Right cardiac atrium (tissue), 5 donors: ENCODE measurements at places on chromosomes 5 and 9.

- DNase-seq: no peak
Measured at GRCh38 chr9:126166866-126167265, 159.8 kb upstream of the MVB12B start.

DNA sequence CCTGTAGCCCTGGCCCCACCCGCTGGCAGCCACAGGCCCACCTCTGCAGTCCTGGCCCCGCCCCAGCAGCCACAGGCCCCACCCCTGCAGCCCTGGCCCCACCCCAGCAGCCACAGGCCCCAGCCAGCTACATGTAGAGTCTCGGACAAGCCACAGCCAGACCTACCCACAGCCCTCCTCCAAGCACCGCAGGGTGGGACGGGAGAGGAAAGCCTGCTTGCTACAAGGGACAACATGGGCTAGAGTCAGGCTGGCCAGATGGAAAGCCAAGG, 49.5 kb upstream of the SARDH start:
- DNase-seq: peak; percentile 80

DNA sequence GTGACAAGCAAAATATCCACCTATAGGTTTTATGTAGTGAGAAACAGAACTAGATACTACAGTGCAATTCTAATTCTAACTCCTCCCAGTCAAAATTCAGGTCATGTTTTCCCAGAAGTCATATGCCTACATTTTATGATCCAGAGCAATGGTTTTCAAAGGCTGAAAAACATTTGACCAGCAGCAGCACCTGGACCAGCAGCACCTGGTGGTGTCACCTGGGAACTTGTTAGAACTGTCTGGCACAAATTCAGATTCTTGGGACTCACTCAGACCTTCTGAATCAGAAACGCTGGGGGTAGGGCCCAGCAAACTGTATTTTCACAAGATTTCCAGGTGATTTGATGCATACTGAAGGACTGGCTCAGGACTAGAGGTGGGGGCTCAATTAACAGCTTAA, 367.7 kb upstream of the RFX3 start:
- DNase-seq: no peak

- DNase-seq: no peak
Measured at GRCh38 chr5:40306869-40307487, 372.7 kb upstream of the PTGER4 start.

- no peak for DNase-seq
Measured at GRCh38 chr5:14155075-14155474, 11.9 kb downstream of the TRIO start.

GRCh38 chr5:76325876-76326491, 77.1 kb upstream of the IQGAP2 start:
- DNase-seq: no peak

GRCh38 chr9:129954868-129955550, 88.0 kb downstream of the FNBP1 start:
- no peak for DNase-seq

DNA sequence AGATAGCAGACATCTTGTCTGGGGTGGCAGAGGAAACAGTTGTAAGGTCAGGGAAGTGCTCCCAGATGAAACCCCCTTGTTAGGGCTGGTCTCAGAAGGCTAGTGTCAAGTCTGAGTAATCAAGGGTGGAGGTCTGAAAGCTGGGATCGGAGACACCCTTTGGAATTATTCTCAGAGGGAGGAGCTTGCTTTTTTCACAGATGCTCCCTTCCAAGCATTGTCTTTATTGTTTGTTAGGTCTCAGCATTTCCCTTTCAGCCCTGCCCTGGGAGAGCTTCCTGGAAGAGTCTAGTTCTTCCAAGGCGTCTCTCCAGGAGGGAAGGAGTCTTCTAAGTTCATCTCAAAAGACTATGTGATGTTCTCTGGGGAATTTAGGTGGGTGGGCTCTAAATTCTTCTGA, 3.2 kb downstream of the TEK start:
- no peak for DNase-seq

- DNase-seq: peak; percentile 25
Measured at GRCh38 chr5:128965011-128965637, at the start of gene SLC27A6. Gene SLC27A6 (plus strand): TSS chr5:128965488. CDS start chr5:128966138, 650 bp downstream.

GRCh38 chr5:157540707-157541446, 34.7 kb downstream of the ADAM19 start:
- peak; percentile 66 for DNase-seq

GRCh38 chr9:113992276-113992951, 85.7 kb downstream of the AMBP start:
- DNase-seq: peak; percentile 69

GRCh38 chr5:23884405-23885031, 377.1 kb downstream of the PRDM9 start:
- DNase-seq: no peak

GRCh38 chr5:175753536-175754402, 95.9 kb downstream of the HRH2 start:
- no peak for DNase-seq

GRCh38 chr5:83844449-83845068, 123.9 kb upstream of the HAPLN1 start:
- DNase-seq: peak; percentile 43

- peak; percentile 31 for DNase-seq
Measured at GRCh38 chr5:37208883-37209797, 40.0 kb downstream of the CPLANE1 start.

DNA sequence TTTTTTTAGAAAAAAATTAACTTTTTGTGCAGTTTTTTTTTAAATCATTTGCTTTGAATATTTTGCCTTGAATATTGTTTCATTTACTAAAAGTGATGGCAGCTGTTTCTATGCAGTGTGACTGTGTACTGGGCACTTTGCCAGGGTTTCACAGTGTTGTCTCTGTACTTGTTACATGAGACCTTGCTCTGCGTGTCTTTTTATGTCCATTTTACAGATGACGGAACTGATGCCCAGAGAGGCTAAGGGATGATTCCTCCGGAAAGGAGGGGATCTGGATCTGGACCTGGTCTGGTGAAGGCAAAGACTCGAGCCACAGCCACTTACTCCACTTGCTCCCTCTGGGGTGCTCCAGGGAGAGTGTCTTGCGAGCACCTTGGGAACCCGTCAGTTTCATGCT, 124.8 kb upstream of the PTCH1 start:
- no peak for DNase-seq

GRCh38 chr9:121958530-121958929, 134.6 kb downstream of the TTLL11 start:
- DNase-seq: no peak

- DNase-seq: no peak
Measured at GRCh38 chr9:134216961-134217360, 52.6 kb upstream of the RNU6ATAC start.

DNA sequence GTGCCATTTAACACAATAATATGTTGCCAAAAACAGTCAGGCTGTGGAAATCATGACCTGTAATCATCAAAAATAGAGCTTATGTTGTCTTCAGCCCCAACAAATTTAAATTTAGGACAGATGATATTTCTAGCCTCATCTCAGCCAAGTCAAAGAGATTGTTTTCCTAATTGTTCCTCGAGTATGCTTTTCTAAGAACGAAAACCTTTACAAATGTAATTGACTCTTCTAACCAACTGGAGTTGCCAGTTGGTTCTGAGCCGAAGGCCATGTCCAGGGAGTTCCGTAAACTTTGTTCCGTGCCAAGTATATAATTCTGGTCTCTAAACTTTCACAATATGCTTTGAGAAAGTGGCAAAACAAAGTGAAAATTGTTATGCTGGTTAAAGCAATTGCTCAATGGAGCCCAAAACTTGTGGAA, 160.8 kb downstream of the CEMIP2 start:
- DNase-seq: peak; percentile 19

DNA sequence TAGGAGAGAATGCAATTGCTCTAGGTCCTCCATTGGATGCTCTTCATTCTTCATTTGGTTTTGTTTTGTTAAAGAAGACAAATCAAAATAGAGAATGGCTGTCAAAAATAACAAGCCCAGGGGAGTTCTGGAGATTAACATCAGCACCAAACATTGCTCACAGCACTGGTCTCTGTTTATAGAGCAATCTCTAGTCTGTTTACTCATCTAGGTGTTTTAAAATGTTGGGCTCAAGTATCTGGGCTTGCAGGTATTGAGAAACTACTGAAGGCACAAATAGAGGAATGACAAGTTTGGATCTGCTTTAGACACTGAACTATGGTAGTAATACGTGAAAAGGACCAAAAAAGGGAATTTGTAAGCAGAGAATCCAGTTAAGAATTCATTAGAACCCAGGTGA, 77.0 kb upstream of the TMC1 start:
- no peak for DNase-seq

DNA sequence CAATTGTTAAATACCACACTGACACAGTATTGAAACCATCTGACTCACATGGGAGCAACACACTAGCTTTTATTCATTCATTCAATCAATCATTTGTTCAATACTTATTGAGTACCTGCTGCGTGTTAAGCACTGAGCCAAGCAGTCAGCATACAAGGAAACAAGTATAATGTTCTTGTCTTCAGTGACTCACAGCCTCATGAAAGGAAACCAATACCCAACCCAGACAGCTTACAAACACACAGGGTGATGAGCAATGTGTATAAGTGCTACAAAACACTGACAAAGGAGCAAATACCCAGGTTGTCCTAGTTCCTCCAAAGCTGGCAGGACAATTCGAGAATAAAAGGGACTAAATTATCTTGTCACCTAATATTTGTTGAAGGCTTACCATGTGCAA, 67.6 kb upstream of the RASEF start:
- no peak for DNase-seq

GRCh38 chr5:14264605-14265316, 121.6 kb downstream of the TRIO start:
- peak; percentile 97 for DNase-seq

DNA sequence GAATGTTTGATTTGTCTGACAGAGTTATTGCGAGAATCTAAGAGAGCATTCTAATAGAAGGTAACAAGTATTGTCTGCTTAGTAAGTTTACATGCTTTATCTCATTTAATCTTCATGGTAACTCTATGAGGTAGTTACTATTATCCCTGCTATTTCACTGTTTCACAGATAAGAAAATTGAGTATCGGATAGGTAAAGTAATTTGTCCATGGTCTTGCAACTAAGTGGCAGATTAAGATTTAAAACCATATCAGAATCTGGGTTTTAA, 118.2 kb downstream of the SNCAIP start:
- no peak for DNase-seq

GRCh38 chr9:116100711-116101121, 52.9 kb upstream of the PAPPA start:
- no peak for DNase-seq

DNA sequence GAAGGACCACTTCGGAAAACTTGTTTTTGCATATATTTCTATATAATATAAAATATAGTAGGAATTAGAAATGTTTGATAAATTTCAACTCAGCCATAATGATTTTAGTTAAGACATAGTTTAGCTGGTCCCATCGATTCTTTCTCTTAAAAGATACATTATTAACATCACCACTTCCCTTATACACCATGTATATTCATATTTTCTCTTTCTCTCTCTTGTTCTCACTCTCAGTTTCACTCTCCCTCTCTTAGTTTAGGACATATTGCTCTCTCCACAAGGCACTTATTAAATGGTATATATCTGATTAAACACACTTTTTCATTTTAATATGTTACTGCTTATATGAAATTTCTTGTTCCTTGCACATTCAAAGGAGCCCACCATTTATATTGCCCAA, 90.1 kb upstream of the RASEF start:
- DNase-seq: no peak

DNA sequence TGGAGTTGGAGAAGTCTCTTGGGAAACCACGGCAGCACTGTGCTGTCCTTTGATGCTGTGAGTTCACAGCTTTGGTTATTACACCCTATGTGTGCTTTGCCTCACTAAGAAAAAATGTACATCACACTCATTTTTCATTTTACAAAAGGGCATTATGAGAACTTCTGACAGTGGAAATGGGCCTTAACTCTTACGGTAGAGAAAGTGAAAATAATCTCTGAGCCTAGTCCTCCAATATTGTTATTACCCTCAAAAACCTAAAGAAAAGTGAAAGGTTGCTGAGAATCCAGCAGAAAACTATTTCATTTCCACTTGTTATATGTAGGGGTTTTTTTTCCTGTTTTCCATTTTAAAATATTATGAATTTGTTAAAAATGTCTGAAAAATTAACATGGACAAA, 8.2 kb upstream of the OR13D1 start:
- DNase-seq: no peak

DNA sequence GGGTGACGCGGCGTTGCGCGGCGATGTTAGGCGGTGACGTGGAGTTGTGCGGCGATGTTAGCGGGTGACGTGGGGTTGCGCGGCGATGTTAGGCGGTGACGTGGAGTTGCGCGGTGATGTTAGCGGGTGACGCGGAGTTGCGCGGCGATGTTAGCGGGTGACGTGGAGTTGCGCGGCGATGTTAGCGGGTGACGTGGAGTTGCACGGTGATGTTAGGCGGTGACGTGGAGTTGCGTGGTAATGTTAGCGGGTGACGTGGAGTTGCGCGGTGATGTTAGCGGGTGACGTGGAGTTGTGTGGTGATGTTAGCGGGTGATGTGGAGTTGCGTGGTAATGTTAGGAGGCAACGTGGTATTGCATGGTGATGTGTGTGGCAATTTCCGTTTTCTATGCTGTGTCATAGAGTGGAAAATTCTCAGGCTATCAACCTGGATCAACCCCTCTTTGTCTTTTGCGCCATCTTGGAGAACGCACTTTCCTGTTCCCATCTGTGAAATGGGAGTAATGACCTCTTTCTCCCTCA, 76.0 kb downstream of the ANKRD33B start:
- DNase-seq: no peak

DNA sequence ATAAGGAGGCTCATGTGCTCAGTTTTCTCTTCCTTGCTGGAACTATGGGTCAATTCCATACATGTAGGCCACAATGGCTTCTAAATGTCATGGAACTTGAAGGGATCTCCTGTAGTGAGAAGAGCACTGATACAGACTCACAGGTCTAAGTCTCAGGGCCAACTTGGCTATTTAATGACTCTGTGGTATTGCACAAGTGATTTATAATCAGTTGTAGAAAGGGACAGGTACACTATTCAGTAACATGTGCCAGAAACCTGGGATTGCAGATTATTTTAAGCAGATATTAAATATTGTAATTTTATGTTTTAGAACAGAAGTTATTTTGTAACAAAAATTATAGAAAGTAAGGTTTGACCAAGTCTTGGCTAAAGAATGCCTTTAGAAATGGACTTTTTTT, 241.5 kb upstream of the PIK3R1 start:
- no peak for DNase-seq

GRCh38 chr9:127904561-127905003, 5.2 kb upstream of the ST6GALNAC6 start:
- peak; percentile 83 for DNase-seq

DNA sequence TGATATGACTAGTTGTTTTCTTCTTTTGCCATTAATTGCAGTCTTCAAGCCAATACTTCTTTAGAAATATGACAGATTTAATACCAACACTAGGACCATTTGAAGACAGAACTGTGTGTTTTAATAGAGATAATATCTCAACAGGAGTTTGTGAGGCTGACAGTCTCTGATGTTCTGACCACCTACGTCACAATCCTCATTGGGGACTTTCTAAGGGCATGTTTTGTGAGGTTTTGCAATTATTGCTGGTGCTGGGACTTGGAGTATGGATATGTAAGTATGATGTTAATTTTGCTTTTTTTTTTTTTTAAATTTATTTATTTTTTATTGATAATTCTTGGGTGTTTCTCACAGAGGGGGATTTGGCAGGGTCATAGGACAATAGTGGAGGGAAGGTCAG, 147.6 kb downstream of the ALDH1A1 start:
- no peak for DNase-seq
